ENCODE measurements at places on chromosomes 11 and 22. TPM values are rescaled to one million over a fixed set of nuclear protein-coding genes. Genes with fewer than 3 reads are reported as not detected.

DNA sequence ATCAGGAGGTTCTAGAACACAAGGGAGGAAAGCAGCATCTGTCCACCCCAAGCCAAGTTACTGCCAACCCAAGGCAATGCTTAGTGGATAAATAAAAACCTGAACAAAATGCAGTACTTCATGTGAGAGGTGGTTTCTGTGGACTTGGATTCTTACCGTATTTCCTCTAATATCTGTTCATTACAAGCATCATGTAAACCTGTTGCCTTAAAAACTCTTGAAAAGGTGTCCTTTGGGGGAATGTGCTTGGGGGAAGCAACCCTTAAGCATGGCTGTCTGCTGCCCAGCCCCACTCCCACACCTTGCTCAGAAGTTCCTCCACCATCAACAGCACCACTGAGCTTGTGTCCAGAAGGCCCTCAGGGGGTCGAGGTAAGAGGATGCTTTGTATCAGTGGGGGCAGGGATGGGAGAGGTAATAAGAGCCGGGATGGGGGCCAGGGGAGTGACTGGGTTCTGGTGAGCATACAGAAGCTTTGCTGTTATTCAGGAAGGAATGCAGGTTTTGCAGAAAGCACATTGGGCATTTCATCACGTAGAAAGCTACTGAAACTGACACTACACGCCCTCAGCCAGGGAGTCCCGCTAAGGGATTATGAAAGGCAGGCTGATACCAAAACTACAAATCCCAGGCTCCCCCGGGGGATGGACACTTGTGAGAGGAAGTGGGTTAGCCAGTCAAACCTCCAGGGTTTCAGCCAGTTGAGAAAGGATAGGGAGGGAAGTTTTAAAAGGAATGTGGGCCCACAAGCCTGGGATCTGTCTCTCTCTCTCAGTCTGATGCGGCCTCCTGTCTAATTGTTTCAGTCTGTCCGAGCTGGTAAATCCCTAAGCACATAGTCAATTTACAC lies 52.0 kb downstream of the KCNJ1 start:
- H3K27me3 ChIP-seq = no peaks in the 10 kb centered on the region
- no peak overlapping the region for H3K27ac ChIP-seq
- no peak for DNase-seq

DNA sequence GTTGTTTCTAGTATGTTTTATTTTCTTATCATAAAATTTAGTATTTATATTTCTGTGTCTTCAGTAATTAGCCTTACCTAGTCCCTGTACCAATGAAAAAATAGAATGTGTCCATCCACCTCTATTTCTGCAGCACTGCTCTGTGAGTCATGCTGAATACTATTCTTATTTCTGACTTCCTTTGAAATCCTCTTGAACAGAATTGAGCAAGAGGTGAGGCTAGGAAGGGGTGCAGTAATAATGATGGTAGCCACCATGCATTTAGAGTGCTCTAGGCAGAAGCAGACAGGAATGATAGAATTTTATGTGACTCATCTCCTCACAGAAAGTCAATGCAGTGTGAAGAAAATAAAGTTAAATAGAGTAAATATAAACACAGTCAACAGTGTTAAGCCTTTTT lies 60.0 kb downstream of the OR10A6 start:
- H3K4me3 ChIP-seq = no peak overlapping the region
- DNase-seq = no peak
- H3K36me3 ChIP-seq = no peaks in the 10 kb centered on the region
- no peak overlapping the region for H3K27ac ChIP-seq

DNA sequence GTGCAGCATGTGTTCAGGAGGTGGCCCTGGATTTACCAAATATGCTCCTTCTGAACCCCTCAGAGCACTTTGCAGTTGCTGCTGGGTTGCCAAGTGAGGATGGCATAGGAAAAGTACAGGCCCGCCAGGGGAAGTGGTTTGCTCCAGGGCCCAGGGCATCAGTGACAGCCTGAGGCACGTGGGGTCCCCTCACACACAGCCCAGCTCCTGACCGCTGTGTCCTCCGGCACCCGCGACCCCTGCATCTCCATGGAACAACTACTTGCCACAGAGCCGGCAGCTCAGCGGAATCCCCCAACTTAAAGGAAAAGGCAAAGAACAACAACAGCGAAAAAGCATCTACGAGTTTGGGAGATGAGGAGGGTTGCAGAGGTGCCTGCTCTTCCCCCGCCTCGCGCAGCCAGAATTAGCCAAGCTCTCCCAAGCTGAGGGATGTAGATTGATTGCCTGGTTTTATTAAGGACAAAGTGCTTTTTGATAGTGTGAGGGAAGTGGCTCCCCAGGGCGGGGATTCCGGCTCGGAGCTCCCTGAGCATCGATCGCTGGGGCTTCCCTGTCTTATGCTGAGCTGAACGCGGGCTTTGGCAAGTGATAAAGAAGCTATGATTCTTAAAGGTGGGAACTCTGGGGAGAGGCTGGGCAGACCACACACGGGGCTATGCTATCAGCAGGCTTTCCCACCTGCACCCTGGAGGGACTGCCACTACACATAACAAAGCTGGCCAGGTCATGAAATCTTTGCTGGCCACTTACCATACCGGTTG lies 174.5 kb downstream of the CEP164 start:
- H3K4me3 ChIP-seq = no peak overlapping the region
- no peak overlapping the region for H3K27ac ChIP-seq
- H3K4me1 ChIP-seq = peaks cover 2% of the 10 kb centered on the region
- no peaks in the 10 kb centered on the region for H3K27me3 ChIP-seq
- DNase-seq = no peak

- DNase-seq = no peak
- H3K4me1 ChIP-seq = peaks cover 30% of the 10 kb centered on the region
- no peak overlapping the region for H3K4me3 ChIP-seq
Measured at GRCh38 chr22:44192816-44193534, 12.2 kb downstream of the PARVG start.

SMTNL1 gene
- not detected for total RNA-seq

CCDC34 gene
- total RNA-seq = 12.7 TPM

- peaks cover 12% of the 10 kb centered on the region for H3K36me3 ChIP-seq
- DNase-seq = no peak
- no peak overlapping the region for H3K27ac ChIP-seq
- no peaks in the 10 kb centered on the region for H3K4me1 ChIP-seq
Measured at GRCh38 chr11:65301491-65302329, 13.0 kb upstream of the CDC42EP2 start.

DNA sequence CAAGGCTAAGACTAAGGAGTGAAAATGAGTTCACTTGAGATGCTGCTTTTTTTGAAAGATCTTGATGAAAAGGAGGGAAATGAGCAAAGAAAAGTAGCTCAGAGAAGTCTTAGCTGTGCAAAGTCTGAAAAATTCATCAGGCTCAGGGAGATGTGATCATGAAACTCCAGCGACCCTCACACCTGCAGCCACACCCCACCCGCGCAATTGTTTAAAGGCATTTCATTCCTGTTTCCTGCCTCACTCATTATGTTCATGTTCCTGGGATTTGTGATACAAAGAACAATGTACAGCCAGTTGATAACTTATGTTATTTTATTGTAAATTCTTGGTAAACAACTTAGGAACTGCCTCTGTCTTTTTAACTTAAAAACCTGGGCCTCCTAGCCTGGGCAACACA lies 8.7 kb upstream of the GSTP1 start:
- H3K4me3 ChIP-seq = no peak overlapping the region
- peaks cover 24% of the 10 kb centered on the region for H3K27me3 ChIP-seq
- no peak for DNase-seq
- H3K27ac ChIP-seq = no peak overlapping the region

ELMOD1 gene
- not detected for total RNA-seq

TMEM191C gene
- 0.54 TPM for total RNA-seq

TRIM5 gene
- total RNA-seq = 9.3 TPM

DNA sequence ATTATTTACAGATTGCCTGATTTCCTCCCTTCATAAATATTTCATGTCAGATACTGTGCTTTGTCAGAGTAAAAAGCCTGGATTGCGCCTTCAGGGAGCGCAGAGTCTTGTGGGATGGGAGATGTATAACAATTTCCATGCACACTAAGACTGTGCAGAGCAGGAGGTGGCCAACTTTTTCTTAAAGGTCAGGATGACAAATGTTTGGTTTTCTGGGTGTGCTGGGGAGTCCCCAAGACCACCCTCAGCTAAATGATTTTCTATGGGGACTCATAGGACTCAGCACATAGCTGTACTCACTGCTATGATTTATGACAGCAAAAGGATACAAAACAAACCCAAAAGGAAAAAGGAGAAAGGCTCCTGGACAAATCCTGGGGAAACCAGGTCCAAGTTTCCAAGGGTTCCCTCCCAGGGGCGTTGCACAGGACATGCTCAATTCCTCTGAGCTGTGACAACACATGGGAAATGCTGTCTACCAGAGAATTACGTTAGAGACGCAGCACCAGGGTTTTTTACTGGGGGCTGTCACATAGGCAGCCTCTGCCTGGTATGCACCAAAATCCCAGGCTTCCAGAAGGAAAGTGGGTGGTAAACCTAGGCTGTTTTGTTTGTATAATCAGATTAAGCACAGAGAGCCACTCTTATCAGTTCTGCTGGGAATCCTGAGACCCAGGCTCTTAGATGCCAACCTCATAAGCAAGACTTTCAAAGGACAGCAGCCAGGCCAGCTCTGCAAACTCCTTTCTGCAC lies 59.1 kb downstream of the CSNK2A3 start:
- DNase-seq = no peak
- no peaks in the 10 kb centered on the region for H3K36me3 ChIP-seq
- H3K4me3 ChIP-seq = no peak overlapping the region
- H3K4me1 ChIP-seq = no peaks in the 10 kb centered on the region
- no peak overlapping the region for H3K27ac ChIP-seq
- H3K27me3 ChIP-seq = no peaks in the 10 kb centered on the region

- H3K27me3 ChIP-seq = peaks cover 22% of the 10 kb centered on the region
- DNase-seq = no peak
- H3K4me3 ChIP-seq = no peak overlapping the region
- no peaks in the 10 kb centered on the region for H3K36me3 ChIP-seq
Measured at GRCh38 chr22:22425783-22426624, 82.5 kb downstream of the ZNF280B start.

DNA sequence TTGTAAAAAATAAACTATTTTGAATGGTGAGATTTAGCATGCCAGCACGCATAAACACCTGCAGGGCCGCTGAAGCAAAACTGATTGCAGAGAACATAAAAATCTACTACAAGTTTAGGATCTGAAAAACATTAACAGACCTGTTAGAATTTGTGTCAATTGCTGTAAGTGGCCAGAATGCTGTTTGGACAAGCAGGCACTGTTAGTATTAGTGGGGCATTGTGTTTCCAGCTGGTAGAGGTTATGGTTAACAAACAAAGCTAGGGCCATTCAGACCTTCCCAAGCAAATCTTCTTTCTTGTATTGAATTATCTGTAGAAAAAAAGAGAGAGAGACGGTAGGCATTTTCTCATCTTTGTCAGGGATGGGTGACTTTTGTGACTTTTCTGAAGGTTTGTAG lies 57.6 kb upstream of the OLFML1 start:
- H3K4me3 ChIP-seq = no peak overlapping the region
- H3K27ac ChIP-seq = no peak overlapping the region
- H3K4me1 ChIP-seq = peaks cover 5% of the 10 kb centered on the region
- H3K36me3 ChIP-seq = no peaks in the 10 kb centered on the region
- DNase-seq = no peak

CALCA gene
- not detected for total RNA-seq

GRCh38 chr11:45485070-45485707 lies 180.2 kb downstream of the CHST1 start:
- no peak overlapping the region for H3K4me3 ChIP-seq
- no peaks in the 10 kb centered on the region for H3K36me3 ChIP-seq
- H3K27ac ChIP-seq = no peak overlapping the region
- H3K4me1 ChIP-seq = no peaks in the 10 kb centered on the region
- no peaks in the 10 kb centered on the region for H3K27me3 ChIP-seq

DNA sequence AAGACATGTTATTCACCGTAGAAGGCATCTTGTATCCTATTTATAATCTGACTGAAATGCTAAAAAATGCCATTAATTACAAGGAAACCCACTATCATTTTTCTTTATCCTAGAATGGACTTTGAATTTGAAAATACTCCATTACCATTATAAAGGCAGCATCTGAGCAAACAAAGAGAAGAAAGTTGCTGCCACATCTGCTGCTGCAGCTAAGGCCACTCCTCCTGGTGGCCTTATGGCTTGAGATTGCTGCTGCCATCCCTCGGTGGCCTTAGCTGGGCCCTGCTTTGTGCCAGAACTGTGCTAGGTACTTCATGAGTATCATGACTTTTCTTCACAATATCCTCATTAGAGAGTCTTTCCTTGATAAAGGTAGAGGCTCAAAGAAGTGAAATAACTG lies 1210.1 kb upstream of the TENM4 start:
- H3K4me3 ChIP-seq = no peak overlapping the region
- H3K4me1 ChIP-seq = no peaks in the 10 kb centered on the region
- no peak for DNase-seq
- H3K27me3 ChIP-seq = no peaks in the 10 kb centered on the region
- no peaks in the 10 kb centered on the region for H3K36me3 ChIP-seq
- H3K27ac ChIP-seq = no peak overlapping the region

DNA sequence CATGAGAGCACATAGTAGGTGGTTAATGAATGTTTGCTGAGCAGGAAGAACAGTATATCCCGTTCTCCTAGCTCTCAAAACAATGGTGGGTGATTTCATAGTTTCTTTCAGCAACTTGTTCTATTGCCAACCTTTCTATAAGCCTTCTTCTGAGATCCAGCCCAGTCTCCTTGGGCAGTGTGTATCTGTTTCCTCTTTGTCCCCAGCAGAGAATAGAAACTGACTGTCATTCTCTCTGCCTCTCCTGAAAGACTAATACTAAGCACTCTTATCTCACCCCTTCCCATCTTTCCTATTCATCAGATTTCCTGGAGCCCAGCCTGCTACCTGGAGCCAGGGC lies 272.9 kb downstream of the ST3GAL4 start:
- DNase-seq = no peak
- H3K27me3 ChIP-seq = no peaks in the 10 kb centered on the region
- no peaks in the 10 kb centered on the region for H3K4me1 ChIP-seq
- no peak overlapping the region for H3K4me3 ChIP-seq
- H3K36me3 ChIP-seq = no peaks in the 10 kb centered on the region

MAPK11 gene
- 27.8 TPM for total RNA-seq

FOLR1 gene
- total RNA-seq = not detected

DNA sequence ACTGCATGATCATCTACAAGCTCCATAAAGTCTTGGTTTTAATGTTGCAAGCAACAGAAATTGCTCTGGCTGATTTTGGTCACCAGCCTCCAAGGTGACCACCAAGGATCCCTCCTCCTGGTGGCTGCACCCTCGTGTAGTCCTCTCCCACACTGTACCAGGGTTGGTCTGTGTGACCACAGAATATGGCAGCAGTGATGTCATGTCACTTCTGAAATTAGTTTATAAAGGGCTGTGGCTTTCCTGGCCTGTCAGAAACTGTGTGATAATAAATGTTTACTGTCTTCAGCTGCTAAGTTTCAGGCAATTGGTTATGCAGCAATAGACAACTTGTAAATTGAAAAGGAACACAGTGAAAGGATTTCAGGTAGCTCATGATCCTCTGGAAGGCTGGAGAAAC lies 5.3 kb upstream of the PRDM11 start:
- peaks cover 14% of the 10 kb centered on the region for H3K4me1 ChIP-seq
- H3K4me3 ChIP-seq = no peak overlapping the region
- DNase-seq = peak; percentile 53

- H3K4me1 ChIP-seq = no peaks in the 10 kb centered on the region
- no peak for DNase-seq
- H3K4me3 ChIP-seq = no peak overlapping the region
- H3K36me3 ChIP-seq = no peaks in the 10 kb centered on the region
- H3K27me3 ChIP-seq = no peaks in the 10 kb centered on the region
- no peak overlapping the region for H3K27ac ChIP-seq
Measured at GRCh38 chr11:92931746-92932422, 37.6 kb upstream of the MTNR1B start.

- no peaks in the 10 kb centered on the region for H3K36me3 ChIP-seq
- no peak overlapping the region for H3K4me3 ChIP-seq
- DNase-seq = no peak
- H3K27ac ChIP-seq = no peak overlapping the region
- peaks cover 3% of the 10 kb centered on the region for H3K27me3 ChIP-seq
- no peaks in the 10 kb centered on the region for H3K4me1 ChIP-seq
Measured at GRCh38 chr22:44360668-44361381, 48.1 kb upstream of the SHISAL1 start.

ANO9 gene
- 36.9 TPM for total RNA-seq

All from activated CD4-positive, alpha-beta T cell treated with anti-CD3 and anti-CD28 coated beads, Interleukin-2, amount 10 ng/mL, durations not matched to agents 24 days and 14 days (primary cell).